Fibroblast of gingiva (primary cell): ENCODE measurements at places on chromosomes 5 and 9.

- DNase-seq, result no peak
Observed at GRCh38 chr5:173247510-173247909, 12.5 kb upstream of the NKX2-5 start.

DNA sequence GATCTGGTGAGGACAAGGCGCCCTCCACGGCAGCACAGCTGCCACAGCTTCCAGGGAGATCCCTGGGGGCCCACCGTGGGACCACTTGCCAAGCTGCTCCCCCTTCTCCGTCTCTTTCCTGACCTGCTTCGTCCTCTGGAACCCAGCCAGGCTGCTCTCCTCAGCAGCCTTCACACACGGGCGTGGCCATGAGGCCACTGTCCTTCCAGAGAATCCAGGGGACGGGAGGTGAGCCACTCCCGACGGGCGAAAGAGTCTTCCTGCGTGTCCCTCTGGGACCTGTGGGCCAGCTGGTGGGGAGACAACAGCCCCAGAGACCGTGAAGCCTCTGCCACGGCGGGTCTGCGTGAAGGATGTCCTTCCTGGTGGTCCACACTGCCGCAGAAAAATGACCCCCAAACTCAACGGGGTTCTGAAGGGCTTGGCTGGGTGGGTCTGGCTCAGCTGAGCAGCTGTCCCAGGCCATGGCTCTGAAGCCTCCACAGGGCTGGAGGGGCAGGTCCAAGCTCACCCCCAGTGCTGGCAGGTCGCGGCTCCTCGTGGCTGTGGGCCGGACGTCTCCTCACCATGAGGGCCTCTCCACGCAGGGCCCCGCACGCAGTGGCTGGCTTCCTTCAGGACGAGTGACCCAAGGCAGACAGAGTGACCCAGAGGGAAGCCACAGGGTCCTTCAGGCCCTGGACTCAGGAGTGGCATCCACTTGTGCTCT lies 47.4 kb upstream of the NKD2 start:
- no peak for DNase-seq

DNA sequence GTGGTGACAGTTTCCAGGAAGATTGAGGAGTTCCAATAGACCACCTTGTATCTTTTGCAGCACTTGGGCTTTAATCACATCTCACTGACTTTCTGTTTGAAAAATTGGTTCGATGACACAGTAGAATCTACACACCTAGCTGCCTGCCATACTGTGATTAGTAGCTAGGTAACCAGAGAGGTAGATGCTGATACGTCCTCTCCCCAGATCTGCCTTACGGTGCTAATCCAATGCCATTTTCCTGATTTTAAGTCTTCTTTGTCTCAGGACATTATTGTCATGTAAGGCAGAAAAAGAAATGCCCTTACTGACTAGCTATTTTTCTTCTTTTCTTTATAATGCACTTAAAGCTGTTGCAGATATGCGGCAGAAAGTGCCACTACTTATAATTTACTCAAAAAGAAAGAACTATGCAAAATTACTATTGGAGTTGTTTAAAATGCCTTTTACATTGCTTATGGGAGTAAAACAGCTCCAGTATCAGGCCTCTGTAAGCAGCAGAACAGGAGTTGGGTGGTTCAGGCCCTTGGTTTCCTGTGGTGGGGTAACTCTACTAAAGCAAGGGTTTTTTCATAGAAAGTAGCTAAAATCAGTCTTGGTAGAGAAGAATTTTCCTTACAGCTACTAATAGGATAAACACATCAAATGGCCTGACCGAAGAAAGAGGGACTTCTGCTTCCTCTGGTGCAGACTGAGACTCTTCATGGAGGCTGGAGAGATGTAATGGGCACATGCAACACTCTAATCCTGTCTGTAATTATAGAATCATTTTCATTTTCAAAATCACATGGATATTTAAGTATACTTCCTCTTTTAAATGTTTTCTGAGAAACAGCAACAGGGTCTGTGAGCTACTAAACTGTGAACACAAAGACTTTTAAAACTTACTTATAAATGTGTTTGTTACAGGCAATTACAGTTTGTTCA lies 177.2 kb downstream of the MAPKAP1 start:
- no peak for DNase-seq

DNA sequence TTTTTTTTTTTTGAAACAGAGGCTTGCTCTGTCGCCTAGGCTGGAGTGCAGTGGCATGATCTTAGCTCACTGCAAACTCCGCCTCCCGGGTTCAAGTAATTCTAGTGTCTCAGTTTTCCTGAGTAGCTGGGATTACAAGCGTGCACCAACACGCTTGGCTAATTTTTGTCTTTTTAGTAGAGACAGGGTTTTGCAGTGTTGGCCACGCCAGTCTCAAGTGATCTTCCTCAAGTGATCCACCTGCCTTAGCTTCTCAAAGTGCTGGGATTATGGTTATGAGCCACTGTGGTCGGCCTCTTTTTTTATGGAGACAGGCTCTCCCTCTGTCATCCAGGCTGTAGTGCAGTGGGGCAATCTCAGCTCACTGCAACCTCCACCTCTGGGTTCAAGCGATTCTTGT lies 82.9 kb downstream of the RAB24 start:
- no peak for DNase-seq

GRCh38 chr9:132606066-132606465 lies 23.7 kb downstream of the BARHL1 start:
- DNase-seq, result no peak

GRCh38 chr9:132141344-132141947 lies 20.4 kb upstream of the NTNG2 start:
- DNase-seq, result no peak

- peak; percentile 77 for DNase-seq
Observed at GRCh38 chr9:36566813-36567221, 5.9 kb upstream of the MELK start.

- DNase-seq, result no peak
Observed at GRCh38 chr9:69385581-69386033, 60.6 kb downstream of the ENTREP1 start.

GRCh38 chr9:68458918-68459317 lies 81.8 kb downstream of the TMEM252 start:
- DNase-seq, result no peak

GRCh38 chr9:79902825-79903600 lies 331.2 kb downstream of the TLE4 start:
- no peak for DNase-seq

DNA sequence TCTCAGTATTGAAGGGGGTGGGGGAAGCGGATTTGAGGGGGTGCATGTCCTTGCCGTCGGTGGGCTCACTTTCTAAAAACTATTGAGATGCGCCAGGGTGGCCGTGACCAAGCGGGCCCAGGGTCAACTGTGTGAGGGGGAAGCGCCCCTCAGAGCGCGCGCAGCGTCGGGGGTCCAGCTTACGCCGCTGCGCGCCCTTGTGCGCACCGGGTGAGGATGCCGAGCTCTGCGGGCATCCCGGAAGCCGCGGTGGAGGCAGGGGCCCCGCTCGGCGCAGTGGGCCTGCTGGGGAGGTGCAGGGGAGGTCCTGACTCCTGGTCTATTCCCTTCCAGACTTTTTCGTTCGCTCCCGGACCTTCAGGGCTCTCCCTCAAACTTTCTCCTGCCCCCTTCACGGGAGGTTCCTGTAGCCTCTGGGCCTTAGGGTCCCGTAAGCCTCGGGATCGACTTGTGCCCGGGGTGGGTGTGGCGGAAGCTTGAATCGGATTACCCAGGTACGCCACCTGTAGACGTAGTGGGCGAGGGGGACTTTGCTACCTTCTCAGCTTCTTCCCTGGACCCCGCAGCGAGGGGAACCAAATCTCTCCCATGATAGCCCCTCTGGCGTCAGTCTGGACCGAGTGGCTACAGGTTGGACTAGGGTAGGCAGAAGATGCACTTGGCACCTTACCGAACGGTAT lies 2.5 kb upstream of the PRDM6 start:
- DNase-seq, result no peak

DNA sequence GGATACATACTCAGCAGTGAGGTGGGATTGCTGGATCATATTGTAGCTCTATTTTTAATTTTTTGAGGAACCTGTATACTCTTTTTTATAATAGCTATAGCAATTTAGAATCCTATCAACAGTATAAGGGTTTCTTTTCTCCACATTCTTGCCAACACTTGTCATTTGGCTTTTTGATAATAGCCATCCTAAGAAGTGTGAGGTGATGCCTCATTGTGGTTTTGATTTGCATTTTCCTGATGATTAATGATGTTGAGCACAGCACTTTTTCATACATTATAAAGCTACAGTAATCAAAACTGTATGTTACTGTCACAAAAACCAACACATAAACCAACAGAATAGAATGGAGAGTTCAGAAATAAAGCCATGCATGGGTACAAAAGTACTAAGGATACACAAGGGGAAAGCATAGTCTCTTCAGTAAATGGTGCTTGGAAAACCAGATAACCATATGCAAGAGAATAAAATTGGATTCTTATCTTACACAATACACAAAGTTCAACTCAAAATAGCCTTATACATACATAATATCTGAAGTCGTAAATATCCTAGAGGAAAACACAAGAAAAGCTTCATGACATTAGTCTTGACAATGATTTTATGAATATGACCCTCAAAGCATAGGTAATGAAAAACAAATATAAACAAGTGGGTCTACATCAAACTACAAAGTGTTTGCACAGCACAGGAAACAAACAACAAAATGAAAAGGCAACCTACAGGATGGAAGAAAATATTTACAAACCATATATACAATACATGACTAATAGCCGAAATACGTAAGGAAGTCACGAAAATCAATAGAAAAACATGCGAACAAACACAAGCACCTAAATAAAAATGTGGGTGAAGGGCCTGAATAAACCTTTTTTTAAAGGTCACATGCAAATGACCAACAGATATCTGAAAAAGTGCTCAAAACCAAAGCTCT lies 287.8 kb upstream of the DAB2 start:
- no peak for DNase-seq

- no peak for DNase-seq
Observed at GRCh38 chr5:113225259-113225658, 209.5 kb downstream of the TSSK1B start.

- no peak for DNase-seq
Observed at GRCh38 chr9:71729816-71730526, 38.3 kb downstream of the CEMIP2 start.

DNA sequence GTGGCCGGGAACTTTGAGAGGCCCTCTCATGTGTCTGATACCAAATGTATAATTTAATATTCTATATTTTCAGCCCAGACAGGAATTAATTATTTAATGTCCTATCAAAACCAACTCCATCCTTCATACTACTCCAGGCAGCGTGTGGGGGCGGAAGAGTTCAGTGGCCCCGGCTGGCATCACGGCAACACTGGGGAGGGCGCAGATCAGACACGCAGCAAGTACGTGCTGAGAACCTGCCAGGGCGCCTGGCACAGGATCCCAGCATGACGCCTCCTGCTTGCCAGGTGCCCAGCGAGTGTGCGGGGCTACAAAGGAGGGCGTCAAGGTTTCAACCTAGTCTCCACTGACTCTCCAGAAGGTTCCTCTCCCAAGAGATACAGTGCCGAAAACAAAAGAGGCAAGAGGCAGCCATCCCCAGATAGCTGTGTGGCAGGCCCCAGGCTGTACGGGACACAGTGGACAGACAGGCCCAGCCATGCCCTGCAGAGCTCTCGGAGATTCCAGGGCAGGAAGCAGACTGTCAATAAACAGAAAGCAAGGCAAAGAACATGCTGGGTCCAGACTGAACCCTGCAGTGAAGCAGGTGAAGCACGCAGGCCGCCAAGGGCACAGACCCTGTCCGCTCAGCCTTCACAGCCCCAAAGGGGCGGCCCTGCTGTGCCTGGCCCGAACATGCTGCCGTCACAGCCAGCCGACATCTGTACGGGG lies 110.3 kb downstream of the VAV2 start:
- DNase-seq, result no peak

DNA sequence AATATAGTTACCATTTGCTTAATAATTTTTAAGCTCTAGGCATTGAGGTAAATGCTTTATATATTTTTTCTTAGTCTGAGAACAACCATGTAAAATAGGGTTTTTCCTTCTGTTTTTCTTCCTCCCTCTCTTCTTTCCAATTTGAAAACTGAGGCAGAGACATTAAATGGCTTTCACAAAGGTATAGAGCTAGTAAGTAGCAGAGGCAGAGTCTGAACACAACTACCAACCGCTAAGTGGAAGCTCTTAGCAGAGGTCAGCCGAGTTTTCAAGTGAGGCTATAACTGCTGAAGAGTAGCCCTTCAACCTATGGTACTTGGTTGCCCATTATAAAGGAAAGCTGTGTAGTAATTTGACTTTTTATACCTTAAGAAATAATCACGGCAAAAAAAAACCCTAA lies 187.1 kb downstream of the MEF2C start:
- no peak for DNase-seq

GRCh38 chr5:67416986-67417385 lies 220.4 kb upstream of the CD180 start:
- no peak for DNase-seq

- no peak for DNase-seq
Observed at GRCh38 chr5:17428176-17428800, 69.7 kb upstream of the TAF11L2 start.

GRCh38 chr5:90590-91547 lies 1.1 kb upstream of the PLEKHG4B start:
- DNase-seq, result no peak

- no peak for DNase-seq
Observed at GRCh38 chr5:165569551-165569950, 2064.1 kb downstream of the MAT2B start.

DNA sequence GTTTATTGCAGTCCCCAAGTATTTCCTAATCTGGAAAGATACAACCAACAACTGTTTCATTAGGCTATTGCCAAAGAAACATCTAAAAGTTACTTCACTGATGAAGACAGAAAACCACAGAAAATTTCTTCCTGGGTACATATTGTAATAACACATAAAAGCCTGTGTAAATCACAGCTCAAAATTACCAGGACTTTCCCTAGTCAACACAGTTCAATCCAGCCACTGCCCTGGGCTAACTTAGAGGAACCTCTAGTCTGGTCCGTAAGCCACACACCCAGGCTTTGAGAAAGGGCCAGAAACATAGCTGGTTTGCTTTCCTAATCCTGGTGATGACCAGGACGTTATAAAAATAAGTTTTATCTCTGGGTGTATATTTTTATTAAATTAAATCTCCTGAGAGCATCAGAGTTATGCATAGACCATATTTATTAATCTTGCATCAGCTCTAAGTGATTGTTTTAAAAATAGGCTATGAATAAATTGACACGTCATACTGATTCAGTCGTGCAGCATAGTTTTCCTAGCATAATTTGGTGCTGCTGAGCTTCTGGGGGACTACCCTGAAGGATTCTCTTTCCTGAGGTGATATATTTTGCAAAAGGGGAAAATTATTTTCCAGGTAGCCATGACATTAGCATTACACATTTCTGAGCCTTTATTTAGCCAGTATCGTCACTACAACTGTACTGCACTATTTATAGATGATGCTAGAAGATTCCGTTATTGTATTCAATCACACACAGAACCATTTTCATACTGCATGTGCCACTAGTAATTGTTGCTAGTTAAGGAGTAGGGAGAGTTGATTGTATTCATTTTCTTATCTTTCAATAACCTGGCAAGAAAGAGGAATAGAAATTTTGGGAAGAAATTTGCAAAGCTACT lies 12.6 kb upstream of the MUSK start:
- DNase-seq, result peak; percentile 97

GRCh38 chr5:18772475-18772874 lies 1138.2 kb downstream of the TAF11L14 start:
- no peak for DNase-seq
